ENCODE measurements at places on chromosomes 1 and 21. TPM values are rescaled to one million over a fixed set of nuclear protein-coding genes. Genes with fewer than 3 reads are reported as not detected.

- no peak for DNase-seq
- H3K4me3 ChIP-seq: no peak overlapping the region
- peaks cover 10% of the 10 kb centered on the region for H3K4me1 ChIP-seq
- H3K27me3 ChIP-seq: peaks cover 16% of the 10 kb centered on the region
These were observed 32.2 kb downstream of the POFUT2 start for GRCh38 chr21:45255381-45256020.

DNA sequence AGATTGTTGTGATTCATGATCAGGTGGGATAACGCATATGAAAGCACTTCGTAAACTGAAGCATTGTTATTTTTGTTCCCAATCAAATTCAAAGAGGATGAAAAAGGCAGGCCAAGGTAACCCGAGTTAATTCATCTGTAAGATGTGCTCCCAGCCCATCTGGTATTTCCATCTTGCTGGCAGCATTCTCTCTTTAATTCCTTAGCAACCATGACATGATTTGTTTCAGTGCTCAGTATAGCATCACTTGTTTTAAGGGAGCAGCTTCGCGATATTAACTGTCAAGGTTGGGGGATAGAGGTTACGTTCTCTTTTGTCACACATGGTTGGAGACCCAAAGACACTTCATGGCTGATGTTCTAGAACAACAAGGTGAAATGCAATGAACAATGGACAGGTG lies 6.4 kb downstream of the TSPAN2 start:
- no peak for DNase-seq
- H3K36me3 ChIP-seq: no peaks in the 10 kb centered on the region
- H3K27me3 ChIP-seq: peaks cover 31% of the 10 kb centered on the region
- no peak overlapping the region for H3K4me3 ChIP-seq
- H3K4me1 ChIP-seq: no peaks in the 10 kb centered on the region

Gene ALX3
- not detected for total RNA-seq

DNA sequence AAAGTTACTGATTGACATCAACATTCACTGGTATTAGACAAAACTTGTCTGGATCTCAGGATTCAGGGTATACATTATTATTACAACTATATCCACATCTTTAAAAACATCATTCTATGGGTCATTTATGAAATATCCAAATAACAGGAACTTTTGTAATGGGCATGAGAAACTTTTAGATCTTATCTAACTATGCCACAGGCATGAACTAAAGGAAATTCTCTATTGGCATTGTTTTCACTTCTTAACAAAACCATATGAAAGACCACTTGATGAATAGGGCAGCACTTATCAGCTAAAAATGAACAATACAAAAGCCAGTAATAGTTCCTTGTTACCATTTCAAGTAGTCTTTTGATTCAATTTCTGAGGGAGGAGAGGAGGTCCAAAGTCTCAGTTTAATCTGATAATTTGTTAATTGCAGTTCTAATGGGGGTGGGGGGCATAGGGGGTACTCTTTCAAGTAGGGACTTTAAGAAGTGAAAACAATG lies 30.8 kb upstream of the CPLANE2 start:
- H3K27me3 ChIP-seq: no peaks in the 10 kb centered on the region
- no peak for DNase-seq
- H3K27ac ChIP-seq: no peak overlapping the region
- peaks cover 8% of the 10 kb centered on the region for H3K36me3 ChIP-seq
- no peak overlapping the region for H3K4me3 ChIP-seq

All from activated T-helper 2 cell treated with anti-CD3 and anti-CD28 coated beads, Interferon-gamma antibody, Interleukin-2, Interleukin-4, amounts not matched to agents 10 μg/mL and 5 μg/mL and 100 μg/mL, durations not matched to agents 14 hours and 24 hours and 36 hours (primary cell).